Caudate nucleus (tissue), 63 donors: ENCODE measurements at places on chromosomes 1 and 21.

DNA sequence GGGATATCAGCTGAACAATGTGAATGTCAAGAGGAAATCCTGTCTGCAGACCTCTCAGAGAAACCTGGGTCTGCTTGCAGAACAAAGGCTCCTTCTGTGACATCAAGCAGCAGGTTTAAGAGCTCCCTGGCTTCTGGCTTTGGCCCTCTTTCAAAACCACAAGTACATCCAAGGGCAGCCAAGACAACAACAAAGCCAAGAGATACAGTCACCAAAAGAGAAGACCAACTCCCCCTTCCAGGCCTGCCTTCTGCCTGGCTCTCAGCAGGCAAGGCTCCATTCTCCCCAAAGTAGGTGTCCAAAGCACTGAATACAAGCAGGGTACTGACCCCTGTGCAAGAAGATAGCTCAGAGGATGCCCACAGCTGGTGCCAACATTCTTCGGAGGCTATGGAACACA, 11.5 kb downstream of the BCAR3 start:
- no peak for DNase-seq

GRCh38 chr1:207646944-207647579, 2.1 kb downstream of the CR1L start:
- no peak for DNase-seq

GRCh38 chr1:26799479-26800142, 11.9 kb downstream of the PIGV start:
- DNase-seq: peak; percentile 34

- no peak for DNase-seq
Measured at GRCh38 chr1:221451741-221452140, 290.1 kb downstream of the DUSP10 start.

- DNase-seq: no peak
Measured at GRCh38 chr1:38693031-38693430, 166.5 kb downstream of the RRAGC start.
